MM.1S (cell line): ENCODE measurements at places on chromosomes 13 and 19.
A peak's percentile ranks its signal among the peaks of the same experiment; 100 is the strongest.

DNA sequence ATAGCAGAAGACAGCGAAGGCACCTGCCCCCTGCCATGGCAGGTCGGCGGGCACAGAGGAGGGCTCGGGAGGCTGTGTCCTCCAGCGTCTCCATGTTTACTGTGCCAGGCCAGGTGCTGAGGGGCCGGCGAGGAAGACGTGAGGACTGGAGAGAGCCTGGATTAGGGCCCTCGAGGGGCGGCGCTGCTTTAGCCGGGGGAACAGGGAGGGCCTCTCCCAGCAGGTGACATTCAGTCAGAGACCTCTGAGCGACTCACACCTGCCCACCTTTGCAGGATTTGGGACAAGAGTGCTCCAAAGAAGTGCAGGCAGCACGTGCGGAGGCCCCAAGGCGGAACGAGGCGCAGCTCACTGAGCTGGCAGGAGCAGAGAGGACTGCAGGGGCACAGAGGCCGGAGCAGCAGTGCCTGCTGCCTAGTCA is 17.6 kb downstream of the KDM4B start:
- no peaks in the 10 kb centered on the region for H3K27me3 ChIP-seq
- DNase-seq: no peak
- no peaks in the 10 kb centered on the region for H3K4me1 ChIP-seq

DNA sequence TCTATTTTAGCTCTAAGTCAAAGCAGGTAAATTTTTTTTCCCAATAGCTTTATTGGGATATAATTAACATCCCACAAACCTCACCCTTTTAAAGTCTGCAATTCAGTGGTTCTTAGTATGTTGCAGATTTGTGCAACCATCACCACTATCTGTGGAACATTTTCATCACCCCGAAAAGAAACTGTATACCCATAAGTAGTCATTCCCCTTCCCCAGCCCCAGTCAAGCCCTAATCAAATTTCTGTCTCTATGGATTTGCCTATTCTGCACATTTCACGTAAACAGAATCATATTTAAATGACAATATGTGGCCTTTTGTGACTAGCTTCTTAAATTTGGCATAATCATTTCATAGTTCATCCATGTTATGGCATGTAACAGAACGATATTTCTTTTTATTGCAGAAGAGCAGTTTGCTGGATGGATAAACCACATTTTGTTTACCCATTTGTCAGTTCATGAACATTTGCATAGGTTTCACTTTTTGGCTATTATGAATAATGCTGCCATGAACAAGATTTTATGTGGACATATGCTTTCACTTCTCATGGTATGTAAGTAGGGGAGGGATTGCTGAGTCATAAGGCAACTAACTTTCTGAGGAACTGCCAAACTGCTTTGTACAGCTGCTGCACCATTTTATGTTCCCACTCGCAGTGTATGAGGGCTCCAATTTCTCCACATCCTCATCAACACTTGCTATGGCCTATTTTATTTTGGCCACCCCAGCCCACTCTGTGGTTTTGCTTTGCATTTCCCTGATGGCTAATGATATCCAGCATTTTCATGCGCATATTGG is 10.9 kb downstream of the SLC46A3 start:
- no peak overlapping the region for H3K4me3 ChIP-seq
- no peaks in the 10 kb centered on the region for H3K4me1 ChIP-seq

- H3K36me3 ChIP-seq: no peaks in the 10 kb centered on the region
- H3K4me3 ChIP-seq: no peak overlapping the region
- DNase-seq: no peak
- no peaks in the 10 kb centered on the region for H3K4me1 ChIP-seq
Measured at GRCh38 chr19:48346191-48346590, 17.5 kb downstream of the TMEM143 start.

DNA sequence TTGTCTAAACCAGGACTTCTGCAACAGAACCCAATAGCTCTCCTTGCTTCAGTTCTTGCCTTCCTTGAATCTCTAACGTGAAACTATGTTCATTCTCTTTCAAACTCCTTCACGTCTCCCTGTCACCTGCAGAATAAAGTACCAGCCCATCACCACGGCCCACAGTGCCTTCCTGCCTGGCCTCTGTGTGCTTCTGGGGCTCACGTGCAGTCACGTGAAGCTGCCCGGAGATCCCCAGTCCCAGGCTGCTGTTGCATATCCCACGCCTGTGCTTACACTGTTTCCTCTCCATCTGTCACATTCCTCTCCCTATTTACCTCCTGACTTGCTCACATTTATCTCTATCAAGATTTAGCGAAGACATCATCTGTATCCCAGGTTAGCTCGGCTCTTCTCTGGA is 102.8 kb downstream of the STARD13 start:
- DNase-seq: no peak
- H3K27me3 ChIP-seq: no peaks in the 10 kb centered on the region
- no peak overlapping the region for H3K4me3 ChIP-seq

- no peaks in the 10 kb centered on the region for H3K36me3 ChIP-seq
- no peaks in the 10 kb centered on the region for H3K4me1 ChIP-seq
- no peak for DNase-seq
- no peaks in the 10 kb centered on the region for H3K27me3 ChIP-seq
- H3K27ac ChIP-seq: no peak overlapping the region
Measured at GRCh38 chr19:32471095-32471494, 65.5 kb downstream of the DPY19L3 start.

DNA sequence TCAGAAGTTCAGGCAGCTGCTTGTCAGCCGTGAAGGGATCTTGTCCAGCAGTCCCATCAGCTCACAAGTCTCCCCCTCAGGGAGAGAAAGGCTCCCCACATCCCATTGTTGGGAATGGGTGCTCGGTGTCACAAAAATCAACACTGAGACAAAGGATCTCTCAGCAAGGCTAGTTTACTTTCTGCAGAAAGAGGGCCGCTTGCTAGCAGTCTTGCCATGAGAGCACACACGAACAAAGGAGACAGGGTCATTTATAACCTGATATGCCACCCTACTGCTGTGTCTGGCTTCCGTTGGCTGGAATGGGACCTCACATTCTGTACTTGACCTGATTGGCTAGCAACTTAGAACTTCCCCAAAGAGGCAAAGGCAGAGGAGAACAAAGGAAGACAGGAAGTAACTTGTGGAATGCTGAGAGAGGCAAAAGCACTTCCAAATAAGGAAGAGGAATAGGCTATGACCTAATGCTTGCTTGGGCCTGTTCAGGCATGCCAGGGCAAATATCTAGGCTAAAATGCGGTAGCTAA is 8.7 kb upstream of the IGFL3 start:
- H3K27me3 ChIP-seq: peaks cover 73% of the 10 kb centered on the region
- no peak overlapping the region for H3K4me3 ChIP-seq
- H3K4me1 ChIP-seq: no peaks in the 10 kb centered on the region
- no peaks in the 10 kb centered on the region for H3K36me3 ChIP-seq

DNA sequence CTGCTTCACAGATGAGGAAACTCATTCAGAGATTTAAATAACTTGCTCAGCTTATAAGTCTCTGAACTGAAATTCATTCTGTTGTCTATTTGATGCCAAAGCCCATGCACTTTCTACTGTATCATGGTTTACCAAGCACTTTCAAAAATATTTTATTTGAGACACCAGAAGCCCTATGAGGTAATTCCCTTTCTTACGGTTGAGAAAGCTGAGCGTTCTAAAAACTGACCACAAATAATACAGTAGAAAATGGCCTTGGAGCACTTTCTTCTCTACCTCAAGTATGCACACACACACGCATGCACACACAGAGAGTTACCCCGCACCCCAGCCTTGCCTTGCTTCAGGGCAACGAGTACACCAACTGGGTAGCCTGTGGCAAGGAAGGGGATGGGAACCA is 228.5 kb downstream of the RFC3 start:
- H3K36me3 ChIP-seq: no peaks in the 10 kb centered on the region
- no peaks in the 10 kb centered on the region for H3K27me3 ChIP-seq

- no peaks in the 10 kb centered on the region for H3K27me3 ChIP-seq
- no peak for DNase-seq
- H3K4me1 ChIP-seq: no peaks in the 10 kb centered on the region
- no peaks in the 10 kb centered on the region for H3K36me3 ChIP-seq
Measured at GRCh38 chr13:25137788-25138115, 34.3 kb downstream of the AMER2 start.

DNA sequence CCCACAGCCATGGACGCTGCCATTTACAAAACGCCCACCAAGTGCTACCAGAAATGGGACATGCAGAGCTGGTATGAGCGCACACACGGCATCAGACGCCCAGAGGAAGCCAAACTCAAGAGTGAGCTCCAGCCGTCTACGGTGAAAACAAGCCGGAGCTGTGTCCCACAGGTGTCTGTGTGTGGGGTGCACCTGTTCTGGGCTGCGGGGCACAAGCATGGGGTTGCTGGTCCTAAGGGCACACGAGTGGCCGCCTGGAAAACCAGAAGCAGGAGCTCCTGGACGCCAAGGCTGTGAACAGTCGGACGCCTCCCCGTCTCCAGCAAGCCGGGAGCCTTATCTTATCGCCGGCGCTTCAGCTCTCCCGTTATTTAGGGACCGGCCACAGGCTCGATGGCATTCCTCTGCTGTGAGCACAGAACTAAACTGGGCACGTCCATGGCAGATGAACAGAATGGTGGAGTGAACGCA is 1.3 kb downstream of the ADPRHL1 start:
- no peak overlapping the region for H3K27ac ChIP-seq
- DNase-seq: no peak
- H3K4me3 ChIP-seq: no peak overlapping the region
- H3K36me3 ChIP-seq: no peaks in the 10 kb centered on the region
- H3K4me1 ChIP-seq: no peaks in the 10 kb centered on the region

DNA sequence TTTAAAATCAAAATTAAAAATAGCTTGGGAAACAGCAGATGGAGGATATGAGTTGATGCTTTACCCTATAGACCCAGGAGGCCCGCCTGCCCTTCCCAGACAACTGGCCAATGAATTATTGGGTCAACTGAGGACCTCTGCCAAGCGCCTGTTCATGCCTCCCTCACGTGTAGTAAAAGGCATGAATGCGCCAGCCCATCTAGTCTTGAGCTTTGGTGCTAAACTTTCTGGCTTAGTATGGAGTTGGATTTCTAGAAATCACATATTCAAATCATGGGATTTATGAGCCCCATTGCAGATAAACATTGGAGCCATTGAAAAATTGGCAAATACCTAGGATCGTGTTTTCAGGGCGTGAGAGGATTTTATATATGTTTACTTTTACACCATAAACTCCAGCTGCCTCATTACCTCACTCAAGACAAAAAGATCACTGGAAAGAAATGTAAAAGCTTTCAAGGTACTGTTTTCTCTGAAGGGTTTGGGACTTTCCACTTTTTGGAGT is 47.1 kb downstream of the COL4A2 start:
- H3K27ac ChIP-seq: no peak overlapping the region
- no peaks in the 10 kb centered on the region for H3K4me1 ChIP-seq
- no peak for DNase-seq
- no peak overlapping the region for H3K4me3 ChIP-seq
- H3K36me3 ChIP-seq: no peaks in the 10 kb centered on the region

GRCh38 chr13:42752731-42753130 is 28.7 kb upstream of the FAM216B start:
- no peak overlapping the region for H3K27ac ChIP-seq
- H3K27me3 ChIP-seq: no peaks in the 10 kb centered on the region
- DNase-seq: no peak
- no peaks in the 10 kb centered on the region for H3K4me1 ChIP-seq

DNA sequence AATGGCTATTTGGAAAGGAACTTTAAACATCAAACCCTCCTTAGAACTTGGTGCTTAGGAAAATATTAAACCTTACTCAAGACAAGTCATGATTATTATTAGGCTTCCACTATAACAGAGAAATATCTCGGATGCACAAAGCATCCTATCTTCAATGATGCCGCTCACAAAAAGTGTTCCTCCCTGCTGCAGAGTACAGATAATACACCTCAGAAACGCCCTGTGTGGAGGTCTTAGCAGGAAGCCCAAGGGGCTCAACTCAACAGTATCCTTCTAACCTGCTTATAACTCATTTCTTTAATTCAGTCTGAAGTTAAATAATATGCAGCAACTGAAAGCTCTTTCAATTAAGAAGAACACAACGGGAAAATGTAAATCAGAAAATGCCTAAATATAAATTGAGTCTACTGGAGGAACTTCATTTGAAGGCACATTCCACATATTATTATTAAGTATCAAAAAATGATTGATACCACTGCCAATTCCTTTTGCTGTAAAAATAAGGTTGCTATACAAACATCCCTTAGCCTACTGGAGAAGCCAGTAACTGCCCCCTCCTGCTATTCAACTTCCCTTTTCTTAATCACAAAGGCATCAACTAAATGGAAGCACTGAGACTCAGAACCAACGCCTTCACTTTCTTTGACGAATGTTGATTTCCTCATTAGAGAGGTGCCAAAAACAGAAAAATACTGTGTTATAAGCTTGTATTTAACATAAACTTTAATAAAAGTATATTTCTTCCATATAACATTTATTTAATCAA is 12.0 kb downstream of the ELF1 start:
- peaks cover 51% of the 10 kb centered on the region for H3K4me1 ChIP-seq
- H3K27me3 ChIP-seq: no peaks in the 10 kb centered on the region
- no peak overlapping the region; the same call in 1 of the 2 replicates for H3K4me3 ChIP-seq
- H3K27ac ChIP-seq: peak overlapping the region; percentile 91; the same call in 1 of the 2 replicates
- no peak for DNase-seq

GRCh38 chr19:54430306-54431254 is 15.3 kb downstream of the TTYH1 start:
- H3K4me1 ChIP-seq: no peaks in the 10 kb centered on the region
- no peak overlapping the region for H3K4me3 ChIP-seq
- no peak overlapping the region for H3K27ac ChIP-seq
- no peaks in the 10 kb centered on the region for H3K36me3 ChIP-seq
- peaks cover 44% of the 10 kb centered on the region for H3K27me3 ChIP-seq
- no peak for DNase-seq
